ENCODE measurements at places on chromosomes 4 and X.
A peak's percentile ranks its signal among the peaks of the same experiment; 100 is the strongest.

DNA sequence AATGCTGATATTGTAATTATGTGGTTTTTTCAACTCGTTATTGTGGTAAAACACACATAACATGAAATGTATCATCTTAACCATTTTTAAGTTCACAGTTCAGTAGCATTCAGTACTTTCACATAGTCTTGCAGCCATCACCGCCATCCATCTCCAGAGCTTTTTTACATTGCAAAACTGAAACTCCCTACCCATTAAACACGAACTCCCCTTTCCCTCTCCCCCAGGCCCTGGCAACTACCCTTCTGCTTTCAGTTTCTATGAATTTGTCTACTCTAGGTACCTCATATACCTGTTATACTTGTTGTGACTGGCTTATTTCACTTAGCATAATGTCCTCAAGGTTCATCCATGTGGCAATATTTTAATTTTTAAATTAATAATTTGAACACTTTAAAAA, 380.6 kb downstream of the MAPK10 start:
- no peak for DNase-seq

- DNase-seq, result no peak
Observed at GRCh38 chrX:11531226-11531625, 134.5 kb downstream of the ARHGAP6 start.

GRCh38 chrX:13195340-13195739, 124.5 kb downstream of the ATXN3L start:
- no peak for DNase-seq

- no peak for DNase-seq
Observed at GRCh38 chr4:8319731-8320385, 50.3 kb downstream of the HTRA3 start.

DNA sequence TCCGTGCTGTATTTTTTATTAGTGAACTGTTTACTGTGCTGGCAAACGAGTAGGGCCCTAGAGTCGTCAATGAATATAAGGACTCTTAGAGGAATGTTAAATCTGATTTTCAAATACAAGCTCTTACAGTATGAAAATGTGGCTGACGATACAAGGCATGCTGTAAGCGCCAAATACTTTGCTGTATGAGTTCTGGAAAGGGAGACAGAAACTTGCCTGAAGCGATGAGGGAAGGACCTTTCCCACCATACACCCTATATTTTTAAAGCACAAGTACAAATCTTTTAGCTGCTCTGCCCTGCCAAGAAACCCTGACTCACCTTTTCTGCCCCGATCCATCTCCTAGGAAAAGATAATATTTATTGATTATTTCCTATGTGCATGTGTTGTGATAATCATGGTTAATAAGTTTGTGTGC, 15.7 kb upstream of the RUFY3 start:
- DNase-seq, result no peak

DNA sequence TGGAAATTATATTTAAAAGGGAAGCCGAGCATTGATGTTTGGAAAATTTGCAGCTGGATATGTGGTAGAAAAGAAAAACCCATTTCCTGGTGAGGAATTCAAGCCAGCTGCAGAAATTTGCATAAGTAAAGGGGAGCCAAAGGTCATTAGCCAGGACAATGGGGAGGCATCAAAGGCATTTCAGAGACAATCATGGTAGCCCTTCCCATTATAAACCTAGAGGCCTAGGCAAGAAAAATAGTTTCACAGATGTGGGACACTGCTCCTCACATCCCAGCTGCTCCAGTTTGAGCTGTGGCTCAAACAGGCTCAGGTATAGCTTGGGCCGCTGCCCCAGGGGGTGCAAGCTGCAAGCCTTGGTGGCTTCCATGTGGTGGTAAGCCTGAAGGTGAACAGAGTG, 35.8 kb downstream of the NAP1L3 start:
- no peak for DNase-seq

DNA sequence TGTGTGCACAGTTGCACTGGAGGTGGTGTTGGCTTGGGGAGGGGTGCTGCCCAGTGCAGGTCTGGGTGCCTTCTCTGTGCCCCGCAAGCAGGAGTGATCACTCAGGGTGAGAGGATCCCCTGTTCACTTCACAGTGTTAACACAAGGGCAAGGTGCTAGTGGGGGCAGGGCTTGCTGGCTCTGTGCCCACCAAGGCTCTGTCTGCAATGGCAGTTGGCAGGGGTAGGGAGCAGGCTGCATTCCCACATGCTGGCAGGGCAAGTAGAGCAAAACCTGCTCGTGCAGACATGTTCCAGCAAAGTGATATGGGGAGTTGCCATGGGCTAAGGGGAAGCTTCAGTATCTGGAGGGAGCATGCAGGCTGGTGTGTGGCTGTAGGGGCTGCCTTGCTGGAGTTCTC, 428.0 kb downstream of the ZNF674 start:
- no peak for DNase-seq

DNA sequence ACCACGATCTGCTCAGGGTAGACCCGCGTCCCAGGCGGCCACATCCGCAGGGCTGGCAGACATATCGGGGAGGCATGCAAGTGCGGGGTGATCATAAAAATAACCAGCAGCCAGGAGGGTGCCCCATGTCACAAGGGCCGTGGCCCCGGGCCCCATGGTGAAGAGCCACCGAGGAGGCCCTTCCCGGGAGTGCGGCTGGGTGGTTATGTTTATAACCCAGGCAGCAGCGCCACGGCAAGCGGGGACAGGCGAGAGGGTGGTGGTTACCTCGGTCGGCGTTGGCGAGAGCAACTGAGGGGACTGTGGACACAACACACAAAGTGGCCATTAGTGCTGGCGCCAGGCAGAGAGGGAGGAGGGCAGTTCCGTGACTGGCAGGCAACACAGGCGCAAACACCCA, 92.7 kb upstream of the AFAP1 start:
- no peak for DNase-seq

DNA sequence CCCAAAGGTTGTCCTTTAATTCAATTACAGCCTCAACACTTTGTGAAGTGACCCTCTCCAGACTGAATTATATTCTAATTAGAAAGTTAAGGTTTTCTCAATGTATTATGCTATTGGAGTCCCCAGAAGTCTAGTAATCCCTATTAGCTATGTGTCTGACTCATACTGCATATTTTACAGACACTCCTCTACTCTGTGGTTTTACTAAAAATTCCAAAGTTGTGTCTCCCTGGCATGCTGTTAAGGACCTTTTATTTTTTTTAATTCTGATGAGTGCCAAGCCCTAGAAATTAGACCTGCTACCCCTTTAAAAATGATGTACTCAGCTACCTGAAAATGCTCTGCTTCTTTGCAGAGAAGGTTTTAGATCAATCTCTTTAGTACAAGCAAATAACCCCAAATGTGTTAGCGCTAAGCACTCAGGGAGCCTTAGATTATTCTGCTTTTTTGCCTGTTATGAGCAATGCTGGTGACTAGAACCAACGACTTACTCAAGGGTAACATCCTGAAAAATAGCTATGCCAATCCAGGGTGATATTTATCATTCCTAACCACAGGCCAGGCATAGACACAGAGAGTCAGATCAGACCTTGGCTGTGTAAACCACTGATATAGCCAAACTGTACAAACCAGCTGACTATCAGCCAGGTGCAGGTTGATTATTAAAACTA, 26.1 kb upstream of the CXCL13 start:
- DNase-seq, result no peak

- no peak for DNase-seq
Observed at GRCh38 chr4:171629182-171629581, 184.0 kb upstream of the GALNTL6 start.

DNA sequence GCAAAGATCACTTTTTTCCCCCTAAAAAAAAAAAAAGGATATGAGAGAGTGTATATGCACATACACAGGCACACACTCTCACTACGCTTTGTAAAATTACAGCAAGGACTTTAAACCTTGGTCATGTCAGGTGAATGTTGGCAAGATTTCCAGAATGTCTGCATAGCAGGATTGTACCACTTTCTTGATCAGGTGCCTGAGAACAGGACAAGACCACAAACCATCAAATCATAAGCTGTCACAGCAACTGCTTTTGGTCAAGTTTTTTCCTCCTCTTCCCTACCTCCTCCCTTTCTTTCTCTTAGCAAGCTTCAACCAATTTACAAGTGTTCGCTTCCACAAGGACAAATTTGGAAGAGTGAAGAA, 15.3 kb downstream of the PPARGC1A start:
- DNase-seq, result no peak

GRCh38 chrX:9164086-9164485, 130.2 kb upstream of the FAM9B start:
- no peak for DNase-seq

GRCh38 chr4:143514901-143515300, 1.4 kb downstream of the SMARCA5 start:
- no peak for DNase-seq

- DNase-seq, result no peak
Observed at GRCh38 chr4:141565379-141566089, 70.8 kb upstream of the IL15 start.

- peak; percentile 77 for DNase-seq
Observed at GRCh38 chr4:26372525-26373172, 51.8 kb downstream of the RBPJ start.

DNA sequence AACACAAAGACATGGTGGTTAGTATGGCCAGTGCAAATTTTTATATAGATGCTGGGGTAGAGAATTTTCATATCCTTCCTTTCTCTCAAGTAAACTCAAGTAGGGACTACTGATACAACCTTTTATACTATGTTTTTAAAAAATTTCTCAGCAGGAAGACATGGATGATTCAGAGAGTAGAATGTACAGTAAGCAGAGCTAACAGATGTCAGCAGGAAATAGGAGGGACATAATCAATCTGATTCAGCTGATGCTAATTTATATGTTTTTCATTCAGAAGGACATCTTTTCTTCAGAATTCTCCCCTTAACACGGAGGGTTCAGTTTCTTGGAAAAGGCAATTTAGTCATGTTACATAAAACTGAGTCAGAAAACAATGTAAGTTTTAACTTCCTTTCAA, 95.4 kb downstream of the GRIA2 start:
- DNase-seq, result no peak

DNA sequence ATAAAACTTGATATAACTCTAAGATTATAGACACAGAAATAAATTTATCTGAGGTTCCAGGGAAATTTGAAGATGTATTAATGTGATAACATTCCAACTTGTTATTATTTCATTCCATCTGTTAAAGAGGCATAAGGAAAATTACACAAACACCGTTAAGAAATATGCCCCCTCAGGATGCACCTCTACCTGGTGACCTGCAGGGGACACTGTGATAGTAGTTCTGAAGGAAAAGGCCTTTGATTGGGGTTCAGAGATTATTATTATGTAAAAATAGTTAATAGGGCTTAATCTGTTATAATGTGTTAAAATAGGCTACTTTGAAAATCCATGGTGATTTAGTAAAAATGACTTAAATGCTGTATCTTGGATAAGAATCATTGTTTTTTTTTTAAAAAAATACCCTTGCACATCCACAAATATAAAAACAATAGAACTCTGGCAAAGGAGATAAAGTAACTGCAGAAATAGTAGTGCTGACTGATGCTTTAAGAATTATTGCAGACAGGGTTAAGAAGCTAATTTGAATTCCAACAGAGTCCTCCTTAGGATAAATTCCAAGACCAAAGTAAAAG, 6.1 kb upstream of the ABRAXAS1 start:
- DNase-seq, result peak; percentile 50

DNA sequence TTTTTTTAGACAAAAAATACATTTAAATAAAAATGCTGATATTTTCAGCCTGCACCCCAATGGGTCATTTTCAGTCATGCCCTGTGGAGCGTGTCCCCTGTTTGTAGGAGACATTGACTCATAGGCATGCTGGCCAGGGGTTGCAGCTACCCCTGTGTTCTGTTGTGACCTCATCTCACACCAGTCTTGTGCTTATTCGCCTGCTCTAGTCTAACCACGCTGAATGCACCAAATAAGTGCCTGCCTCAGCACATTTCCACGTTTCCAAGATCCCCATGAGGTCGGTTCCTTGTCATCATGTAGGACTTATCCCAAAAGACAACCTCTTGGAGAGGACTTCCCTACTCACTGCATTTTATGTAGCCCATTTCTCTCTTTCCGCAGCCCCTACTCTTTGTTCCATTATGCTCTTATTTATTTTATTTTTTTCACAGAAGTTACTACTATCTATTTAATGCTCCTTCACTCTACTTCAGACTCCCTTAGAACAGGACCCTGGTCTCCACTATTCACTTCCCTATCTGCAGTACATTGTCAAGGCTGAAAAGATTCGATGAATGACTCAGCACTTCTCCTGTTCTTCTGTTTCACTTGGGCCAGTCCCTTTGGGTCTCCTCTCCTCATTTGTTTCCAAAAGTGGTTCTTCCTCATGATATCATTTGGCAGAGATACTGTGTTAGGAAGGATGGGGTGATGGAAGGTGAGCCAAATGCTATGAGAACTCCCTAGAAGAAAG, 109.7 kb downstream of the MSL3 start:
- DNase-seq, result no peak
